ENCODE measurements at places on chromosomes 7 and 10. TPM values are rescaled to one million over a fixed set of nuclear protein-coding genes. Genes with fewer than 3 reads are reported as not detected.

Gene MUC3A
- total RNA-seq: 149 TPM

Gene DENND2A
- 7.4 TPM for total RNA-seq

- H3K4me3 ChIP-seq: no peak overlapping the region
- no peaks in the 10 kb centered on the region for H3K36me3 ChIP-seq
- H3K27me3 ChIP-seq: no peaks in the 10 kb centered on the region
- H3K4me1 ChIP-seq: no peaks in the 10 kb centered on the region
Observed at GRCh38 chr10:65891073-65891981, 1034.5 kb upstream of the LRRTM3 start.

DNA sequence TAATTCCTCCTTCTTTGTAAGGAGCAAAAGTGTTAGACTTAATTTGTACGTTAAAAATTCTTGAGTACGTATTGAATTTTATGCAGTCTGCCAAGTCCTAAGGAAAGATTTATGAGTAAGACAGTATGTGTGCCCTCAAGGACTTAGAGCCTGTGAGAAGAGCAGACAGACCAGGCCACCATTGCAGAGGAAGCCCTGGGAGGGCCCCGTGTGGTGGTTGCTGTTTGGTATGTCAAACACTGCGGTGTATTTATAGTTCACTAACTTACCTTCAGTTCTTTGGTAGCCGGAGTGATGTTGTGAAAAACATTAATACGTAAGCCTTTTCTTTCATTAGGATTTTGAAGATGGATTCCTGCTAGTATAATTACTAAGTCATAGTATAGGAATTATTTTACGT, 82.9 kb downstream of the GALNT11 start:
- DNase-seq: no peak
- H3K4me3 ChIP-seq: no peak overlapping the region
- H3K4me1 ChIP-seq: no peaks in the 10 kb centered on the region
- no peaks in the 10 kb centered on the region for H3K27me3 ChIP-seq
- no peak overlapping the region for H3K27ac ChIP-seq

- no peaks in the 10 kb centered on the region for H3K4me1 ChIP-seq
- H3K4me3 ChIP-seq: no peak overlapping the region
- no peak overlapping the region for H3K27ac ChIP-seq
Observed at GRCh38 chr7:98681951-98682350, 64.9 kb downstream of the NPTX2 start.
